ENCODE measurements at places on chromosomes 11 and 22.

- DNase-seq = no peak
Observed at GRCh38 chr11:45323601-45324249, 37.6 kb upstream of the SYT13 start.

DNA sequence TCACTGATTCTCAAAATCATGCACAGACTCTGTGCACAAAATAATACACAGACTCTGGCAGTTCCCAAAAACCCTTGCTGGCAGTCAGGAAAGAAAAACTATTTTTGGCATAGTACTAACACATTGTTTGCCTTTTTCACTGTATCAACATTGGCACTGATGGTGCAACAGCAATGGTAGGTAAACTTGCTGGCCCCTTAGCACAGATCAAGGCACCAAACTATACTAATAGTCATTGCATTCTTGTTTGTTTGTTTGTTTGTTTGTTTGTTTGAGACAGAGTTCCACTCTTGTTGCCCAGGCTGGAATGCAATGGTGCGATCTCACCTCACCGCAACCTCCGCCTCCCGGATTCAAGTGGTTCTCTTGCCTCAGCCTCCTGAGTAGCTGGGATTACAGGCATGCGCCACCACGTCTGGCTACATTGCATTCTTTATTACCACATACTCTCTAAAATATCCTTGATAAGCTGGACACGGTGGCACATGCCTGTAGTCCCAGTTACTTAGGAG is 81.0 kb upstream of the SLC6A5 start:
- DNase-seq = no peak

DNA sequence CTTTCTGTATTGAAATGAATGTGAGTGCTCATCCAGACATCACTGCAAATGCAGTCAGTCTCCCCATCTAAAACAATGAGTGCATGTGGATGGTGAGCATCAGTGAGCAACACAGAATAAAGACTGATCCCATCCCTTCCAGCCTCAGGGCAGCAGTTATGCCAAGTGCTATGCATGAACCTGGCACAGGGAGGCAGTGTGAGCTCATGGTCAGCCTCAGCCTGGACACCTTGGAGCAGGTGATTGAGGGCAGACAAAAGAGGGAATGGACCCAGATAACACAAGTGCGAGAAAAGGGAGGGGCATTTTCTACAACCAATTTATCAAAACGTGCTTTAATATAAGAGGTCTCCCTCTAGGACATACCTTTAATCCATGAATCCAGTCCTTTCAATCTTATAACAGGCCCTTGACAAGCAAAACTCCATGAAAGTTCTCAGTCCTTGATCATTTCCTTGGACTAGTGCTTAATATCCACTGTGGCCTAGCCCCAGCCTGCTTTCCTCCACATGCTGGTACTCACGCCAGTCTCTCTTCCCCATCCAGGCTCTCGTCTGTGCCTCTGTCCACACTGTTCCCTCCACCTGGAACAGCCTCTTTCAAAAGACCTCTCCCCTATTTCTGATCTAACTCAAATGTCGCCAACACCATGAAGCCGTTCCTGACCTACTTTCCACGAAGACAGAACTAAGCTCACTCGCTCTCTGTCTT is 50.5 kb upstream of the LRRC55 start:
- DNase-seq = no peak

- no peak for DNase-seq
Observed at GRCh38 chr11:24084956-24085355, 411.9 kb upstream of the LUZP2 start.

DNA sequence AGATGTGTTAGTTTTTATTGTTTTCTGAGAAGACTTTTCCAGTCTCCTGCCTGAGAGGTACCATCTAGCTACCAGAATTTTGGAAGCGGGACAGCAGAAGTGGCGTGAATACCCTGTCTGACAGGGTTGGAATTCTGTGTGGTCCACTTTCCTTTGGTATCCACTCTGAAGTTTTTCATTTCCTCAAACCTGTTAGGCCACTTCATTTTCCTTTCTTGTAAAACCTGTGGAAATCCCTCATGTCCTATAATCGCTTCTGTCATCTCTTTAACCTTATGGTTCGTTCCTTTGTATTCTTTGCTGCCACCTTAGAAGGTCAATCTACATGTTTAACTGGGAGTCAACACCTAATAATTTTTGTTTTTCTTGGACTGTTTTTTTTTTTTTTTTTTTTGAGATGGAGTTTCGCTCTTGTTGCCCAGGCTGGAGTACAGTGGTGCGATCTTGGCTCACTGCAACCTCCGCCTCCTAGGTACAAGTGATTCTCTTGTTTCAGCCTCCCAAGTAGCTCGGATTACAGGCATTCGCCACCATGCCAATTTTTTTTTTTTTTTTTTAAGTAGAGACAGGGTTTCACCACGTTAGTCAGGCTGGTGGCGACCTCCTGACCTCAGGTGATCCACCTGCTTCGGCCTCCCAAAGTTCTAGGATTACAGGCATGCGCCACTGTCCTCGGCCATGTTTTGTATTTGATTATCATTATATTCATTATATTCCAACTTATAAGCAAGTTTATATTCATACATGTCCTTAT is 7.1 kb downstream of the SFI1 start:
- DNase-seq = no peak

DNA sequence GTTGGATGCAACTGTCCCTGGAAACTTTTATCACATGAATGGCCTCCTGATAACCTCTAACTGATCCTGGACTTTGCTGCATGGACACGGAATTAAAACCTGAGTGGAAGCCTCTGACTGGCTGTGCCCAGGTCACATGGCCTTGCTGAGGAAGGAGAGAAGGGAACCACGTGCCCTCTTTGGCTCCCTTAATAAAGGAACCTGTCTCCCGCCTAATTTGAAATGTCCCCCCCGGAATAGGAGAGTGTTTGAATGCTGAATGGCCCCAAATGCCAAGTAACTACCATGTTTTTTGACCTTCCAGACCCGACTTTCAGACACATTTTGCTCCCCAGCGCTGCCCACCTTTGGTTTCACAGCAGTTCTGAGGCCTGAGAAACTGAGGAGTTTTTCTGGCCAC is 76.9 kb downstream of the ADAMTS15 start:
- no peak for DNase-seq

DNA sequence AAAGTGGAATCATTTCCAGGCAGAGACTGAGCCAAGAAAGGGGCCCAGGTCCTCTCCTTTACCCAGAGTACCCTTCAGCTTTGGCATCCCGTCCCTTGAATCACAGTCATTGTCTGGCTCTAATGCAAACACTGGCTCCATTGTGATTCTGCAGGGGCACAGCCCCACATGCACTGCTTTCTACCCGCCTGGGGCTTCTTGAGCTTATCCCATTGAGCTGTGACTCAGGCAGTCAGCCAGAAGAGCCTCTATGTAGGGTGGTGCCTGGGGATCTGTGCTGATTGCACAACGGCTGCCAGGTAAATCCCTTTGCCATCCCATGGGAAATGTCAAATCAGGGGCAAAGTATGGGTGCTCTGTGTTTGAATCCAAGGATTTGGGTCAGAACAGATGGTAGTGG is 88.9 kb downstream of the RASSF10 start:
- DNase-seq = no peak

GRCh38 chr11:134658481-134659225 is 246.6 kb upstream of the B3GAT1 start:
- DNase-seq = no peak

GRCh38 chr22:31750365-31751284 is 693 bp upstream of the PRR14L start:
- DNase-seq = no peak

DNA sequence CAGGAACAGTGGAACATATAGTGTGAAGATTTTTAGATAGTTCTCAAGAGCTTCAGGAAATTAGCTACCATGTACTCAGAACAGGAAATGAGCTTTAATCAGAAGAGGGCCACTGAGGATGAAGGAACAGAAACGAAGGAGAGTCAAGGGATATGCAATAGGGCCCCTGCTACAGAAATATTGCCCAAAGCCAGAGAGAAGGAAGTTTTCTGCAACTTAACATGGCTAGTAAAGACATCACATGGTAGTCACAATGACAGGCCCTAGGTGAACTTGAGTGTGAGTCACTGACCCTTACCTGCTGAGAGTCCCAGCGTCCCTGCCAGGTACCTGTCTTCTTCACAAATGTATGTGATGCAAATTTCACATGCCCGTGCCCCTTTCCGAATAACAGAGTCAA is 25.2 kb upstream of the CARD16 start:
- no peak for DNase-seq

GRCh38 chr11:117376517-117376916 is 48.9 kb downstream of the CEP164 start:
- no peak for DNase-seq

DNA sequence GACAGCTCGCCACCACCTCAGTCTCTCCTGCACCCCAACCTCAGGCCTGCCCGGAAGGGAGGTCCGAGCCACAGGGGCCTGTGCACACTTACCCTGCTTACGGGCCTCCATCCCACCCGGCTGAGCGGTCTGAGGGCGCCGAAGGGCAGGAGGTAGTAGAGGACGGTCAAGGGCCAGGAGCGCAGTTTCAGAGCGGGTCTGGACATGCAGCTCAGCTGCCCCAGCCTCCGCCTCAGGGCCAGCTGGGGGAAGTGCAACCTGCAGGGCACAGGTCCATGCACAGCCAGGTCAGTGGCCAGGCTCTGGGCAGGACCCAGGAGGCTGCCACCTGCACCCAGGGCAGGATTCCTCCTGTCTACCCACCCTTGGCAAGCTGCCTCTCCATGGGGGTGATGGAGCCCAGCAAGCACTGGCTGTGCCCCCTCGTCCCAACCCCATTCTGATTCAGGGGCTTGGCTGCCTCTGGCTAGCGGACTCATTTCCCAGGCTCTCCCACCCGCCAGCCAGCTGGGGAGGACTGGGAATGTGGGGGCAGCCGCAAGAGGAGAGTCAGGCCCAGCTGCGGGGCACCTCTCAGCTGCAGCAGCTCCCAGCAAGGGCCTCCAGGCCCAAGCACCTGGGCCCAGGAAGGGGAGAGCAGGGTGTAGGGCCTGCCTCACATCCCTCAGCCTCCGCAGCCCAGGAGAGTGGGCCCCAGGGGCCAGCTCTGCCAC is 38.3 kb downstream of the PISD start:
- DNase-seq = no peak
